ENCODE measurements at places on chromosomes 13 and 19.

GRCh38 chr13:49554387-49554786, 31.0 kb downstream of the RCBTB1 start:
- DNase-seq = no peak

DNA sequence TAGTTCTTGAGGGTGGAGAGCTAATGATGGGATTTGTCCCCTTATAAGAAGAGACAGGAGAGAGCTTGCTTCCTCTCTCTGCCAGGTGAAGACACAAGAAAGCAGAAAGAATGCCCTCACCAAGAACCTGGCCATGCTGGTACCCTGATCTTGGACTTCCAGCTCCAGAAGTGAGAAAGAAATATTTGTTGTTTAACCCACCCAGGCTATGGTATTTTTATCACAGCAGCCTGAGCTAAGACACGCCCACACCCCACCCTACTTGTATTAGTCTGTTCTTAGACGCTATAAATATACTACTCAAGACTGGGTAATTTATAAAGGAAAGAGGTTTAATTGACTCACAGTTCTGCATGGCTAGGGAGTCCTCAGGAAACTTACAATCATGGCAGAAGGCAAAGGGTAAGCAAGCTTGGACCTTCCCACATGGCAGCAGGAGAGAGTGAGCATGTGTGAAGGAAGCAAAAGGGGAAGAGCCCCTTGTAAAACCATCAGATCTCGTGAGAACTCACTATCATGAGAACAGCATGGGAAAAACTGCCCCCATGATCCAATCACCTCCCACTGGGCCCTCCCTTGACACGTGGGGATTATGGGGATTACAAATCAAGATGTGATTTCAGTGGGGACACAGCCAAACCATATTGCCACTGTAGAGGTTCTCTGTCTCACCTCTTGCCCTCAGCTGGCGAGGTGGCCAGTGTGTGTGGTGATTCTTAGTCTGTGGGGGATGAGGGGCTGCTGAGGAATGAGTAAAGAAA, 57.4 kb upstream of the RCBTB2 start:
- no peak for DNase-seq

DNA sequence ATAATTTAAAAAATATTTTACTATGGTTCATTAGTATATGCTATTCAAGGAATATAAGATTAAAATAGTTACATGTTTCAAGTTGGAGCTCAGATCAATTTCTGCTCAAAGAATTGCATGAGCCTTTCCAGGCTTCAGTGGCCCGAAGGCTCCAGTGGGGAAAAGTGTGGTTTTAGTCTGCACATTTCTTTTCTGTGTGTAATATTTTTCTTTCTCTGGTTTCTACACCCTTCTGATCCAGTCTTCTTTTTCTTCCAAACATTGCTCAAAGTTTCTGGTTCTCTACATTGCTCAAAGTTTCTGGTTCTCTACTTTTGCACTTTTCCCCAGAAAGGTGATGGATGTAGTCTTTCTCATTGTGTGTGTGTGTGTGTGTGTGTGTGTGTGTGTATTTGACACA, 64.7 kb upstream of the OXGR1 start:
- DNase-seq = no peak

GRCh38 chr19:14063105-14063504, 1.2 kb upstream of the PALM3 start:
- no peak for DNase-seq

DNA sequence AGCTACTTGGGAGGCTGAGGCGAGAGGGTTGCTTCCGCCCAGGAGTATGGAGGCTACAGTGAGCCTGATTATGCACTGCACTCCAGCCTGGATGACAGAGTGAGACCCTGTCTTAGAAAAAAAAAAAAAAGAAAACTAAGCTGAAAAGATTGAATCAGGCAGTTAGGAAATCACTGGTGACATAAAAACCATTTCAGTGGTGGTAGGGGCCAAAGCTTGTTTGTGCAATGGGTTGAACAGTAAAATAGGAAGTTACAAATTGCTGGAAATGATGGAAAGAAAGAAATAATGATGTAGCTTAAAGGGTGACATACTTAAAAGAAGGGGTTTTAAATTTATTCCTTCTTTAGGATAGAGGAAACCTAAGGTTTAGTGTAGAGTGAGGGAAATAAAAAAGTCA, 4.8 kb upstream of the OXGR1 start:
- DNase-seq = no peak

GRCh38 chr19:49812997-49813861, at the start of gene FUZ:
Gene FUZ (minus strand): TSS chr19:49813292. CDS start chr19:49813106, 186 bp downstream.
- DNase-seq = peak; percentile 96

DNA sequence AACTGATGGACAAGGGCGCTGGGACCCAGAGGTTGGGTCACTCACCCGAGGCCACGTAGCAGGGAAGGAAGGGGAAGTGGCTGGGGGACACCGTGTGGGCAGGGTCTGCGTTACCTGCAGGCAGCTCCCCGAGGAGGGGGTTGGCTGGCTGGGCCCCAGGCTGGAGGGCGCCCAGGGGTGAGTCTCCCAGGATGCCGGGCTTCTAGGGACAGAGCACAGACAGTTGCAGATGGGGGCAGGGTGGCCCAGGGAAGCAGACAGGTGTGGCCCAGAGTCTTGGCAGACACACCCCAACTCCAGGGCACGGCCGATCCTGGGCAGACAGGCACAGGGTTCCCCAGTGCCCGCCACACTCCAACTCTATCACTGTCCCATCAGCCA, 5.6 kb upstream of the FDX2 start:
- no peak for DNase-seq

- DNase-seq = no peak
These were observed 5.0 kb upstream of the LENG1 start for GRCh38 chr19:54164369-54165068.

DNA sequence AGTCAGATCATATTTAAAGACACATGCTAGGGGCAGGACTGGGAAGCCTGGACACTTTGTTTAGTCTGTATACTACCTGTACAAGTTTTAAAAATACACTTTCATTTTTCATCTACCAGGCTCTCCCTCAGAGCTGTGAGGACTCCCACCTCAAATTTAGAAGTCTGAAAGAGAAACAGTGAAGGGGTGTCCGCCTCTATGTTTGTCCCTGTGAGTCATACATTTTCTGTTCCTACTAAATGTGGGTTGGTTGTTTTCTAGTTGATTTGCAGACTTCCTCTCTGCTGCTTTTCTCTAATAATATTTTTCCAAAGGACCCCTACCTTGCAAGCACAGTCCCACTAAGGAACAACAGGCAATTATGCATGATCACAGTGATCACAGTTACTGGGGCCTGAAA, 110.5 kb downstream of the ENOX1 start:
- DNase-seq = no peak

GRCh38 chr19:46189971-46190888, 39.3 kb upstream of the IGFL1 start:
- DNase-seq = no peak

DNA sequence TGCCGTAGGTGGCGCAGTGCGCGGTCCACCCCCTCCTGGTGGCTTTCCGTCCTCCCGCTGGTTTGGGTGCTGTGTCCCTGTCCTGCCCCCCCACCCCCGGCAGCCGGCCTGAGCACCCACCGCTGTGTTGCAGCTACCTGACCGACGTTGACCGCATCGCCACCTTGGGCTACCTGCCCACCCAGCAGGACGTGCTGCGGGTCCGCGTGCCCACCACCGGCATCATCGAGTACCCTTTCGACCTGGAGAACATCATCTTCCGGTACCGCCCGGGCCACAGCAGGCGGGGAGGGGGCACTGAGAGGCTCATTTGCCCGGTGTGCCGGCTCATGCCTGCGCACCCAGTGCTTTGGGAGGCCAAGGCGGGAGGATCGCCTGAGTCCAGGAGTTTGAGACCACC, 20.6 kb downstream of the GNA11 start:
- no peak for DNase-seq

DNA sequence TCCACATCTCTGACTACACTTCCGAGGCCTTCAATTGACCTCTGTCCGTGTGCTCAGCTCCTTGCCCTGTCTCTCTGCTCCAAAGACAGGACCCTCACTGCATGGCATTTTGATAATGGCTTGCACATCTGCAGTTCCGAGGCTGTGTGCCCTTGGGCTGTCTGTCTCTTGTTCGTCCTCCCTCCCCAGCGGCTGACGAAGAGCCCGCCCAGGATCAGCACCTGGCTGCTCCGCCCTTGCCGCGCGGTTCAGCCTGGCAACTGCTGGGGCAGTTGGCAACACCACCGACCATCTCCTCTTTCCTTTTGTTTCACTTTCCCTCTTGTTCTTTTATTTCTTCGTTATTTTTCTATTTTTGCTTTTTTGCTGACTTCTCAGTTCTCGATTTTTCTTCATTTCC, 270.4 kb downstream of the TEX29 start:
- no peak for DNase-seq

GRCh38 chr13:26929971-26930730, 169.6 kb upstream of the GPR12 start:
- DNase-seq = peak; percentile 78

GRCh38 chr19:56321989-56322440, 7.4 kb upstream of the ZSCAN5A start:
- DNase-seq = no peak

Data from cerebellum (tissue), 4 donors.